ENCODE measurements at places on chromosomes 13 and 19.
A peak's percentile ranks its signal among the peaks of the same experiment; 100 is the strongest.

DNA sequence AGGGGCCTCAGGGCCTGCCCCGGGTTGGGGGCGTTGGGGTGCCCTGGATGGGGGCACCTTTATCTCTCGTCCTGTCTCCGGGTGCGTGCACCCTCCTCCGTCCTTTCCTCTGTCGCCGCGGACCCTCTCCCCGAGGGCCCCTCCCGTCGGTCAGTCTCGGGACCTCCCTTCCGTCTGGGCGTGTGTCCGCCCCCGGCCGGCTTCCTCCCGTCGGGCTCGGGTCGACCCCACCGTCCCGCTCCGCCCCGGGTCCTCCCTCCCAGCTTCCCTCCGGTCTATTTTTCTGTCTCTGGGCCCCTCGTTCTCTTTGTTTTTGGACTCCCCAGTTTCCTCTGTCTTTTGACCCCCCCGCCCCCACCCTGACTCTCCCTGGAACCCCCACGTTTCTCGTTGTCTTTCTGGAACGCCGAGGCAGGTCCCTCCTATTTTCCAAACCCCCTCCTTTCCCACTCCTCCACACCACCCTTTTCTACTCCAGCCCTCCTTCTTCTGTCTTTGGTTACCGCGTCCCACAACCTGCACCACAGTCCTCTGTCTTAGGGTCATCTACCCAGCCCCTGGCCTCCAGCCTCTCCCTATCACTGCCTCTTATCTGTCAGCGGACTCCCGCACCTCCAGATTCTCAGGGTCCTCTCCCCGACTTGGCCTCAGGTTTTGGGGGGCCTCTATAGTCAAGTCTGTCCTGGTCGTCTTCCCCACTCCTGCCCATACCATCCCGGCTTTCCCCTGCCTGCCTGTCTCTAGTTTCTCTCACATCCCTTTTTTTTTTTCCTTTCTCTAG lies 757 bp downstream of the EGLN2 start:
- DNase-seq = no peak

- DNase-seq = peak; percentile 77
Measured at GRCh38 chr13:102800145-102801041, 1.5 kb downstream of the BIVM start.

GRCh38 chr19:40273469-40274360 lies 11.4 kb downstream of the AKT2 start:
- no peak for DNase-seq

DNA sequence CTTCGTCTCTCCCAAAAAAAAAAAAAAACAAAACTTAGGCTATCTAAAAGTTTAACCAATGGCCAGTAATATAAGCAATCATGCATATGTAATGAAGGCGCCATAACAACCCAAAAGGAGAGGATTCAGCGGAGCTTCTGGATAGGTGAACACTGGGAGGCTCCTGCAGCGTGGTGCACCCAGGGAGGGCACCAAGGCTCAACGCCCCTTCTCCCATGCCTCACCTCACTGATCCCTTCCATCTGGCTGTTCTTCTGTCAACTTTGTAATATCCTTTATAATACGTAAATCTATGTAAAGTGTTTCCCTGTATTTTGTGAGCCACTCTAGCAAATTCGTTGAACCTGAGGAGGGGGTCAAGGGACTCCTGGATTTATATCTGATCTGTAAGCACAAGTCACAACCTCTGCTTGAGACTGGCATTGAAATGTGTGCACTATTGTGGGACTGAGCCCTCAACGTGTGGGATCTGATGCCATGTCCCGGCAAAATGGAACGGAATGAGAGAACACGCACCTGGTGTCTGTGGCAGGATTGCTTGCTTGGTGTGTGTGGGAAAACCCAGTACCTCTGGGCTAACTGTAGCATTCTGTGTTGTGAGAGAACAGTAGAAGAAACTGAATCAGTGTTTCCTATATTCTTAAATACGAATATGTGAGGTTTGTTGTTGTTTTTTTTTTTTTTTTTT lies 521 bp upstream of the ZNF665 start:
- DNase-seq = no peak

DNA sequence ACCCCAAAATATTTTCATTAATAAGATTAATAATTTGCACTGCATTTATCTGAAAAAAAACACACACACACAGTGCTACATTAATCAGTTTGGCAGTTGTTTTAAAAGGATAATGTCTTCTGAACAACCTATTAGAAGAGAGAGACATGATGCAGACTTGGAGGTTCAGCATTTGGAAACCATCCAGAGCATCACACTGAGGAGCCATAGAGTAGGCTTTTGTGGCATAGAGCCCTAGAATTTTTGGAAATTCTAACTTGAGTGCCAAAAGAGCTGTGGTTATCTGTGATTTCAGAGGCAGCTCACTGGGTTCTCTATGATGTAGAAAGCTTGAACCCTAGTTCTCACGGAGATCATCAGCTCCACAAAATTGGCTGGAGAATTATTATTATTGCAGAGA lies 90.2 kb downstream of the RFC3 start:
- no peak for DNase-seq

DNA sequence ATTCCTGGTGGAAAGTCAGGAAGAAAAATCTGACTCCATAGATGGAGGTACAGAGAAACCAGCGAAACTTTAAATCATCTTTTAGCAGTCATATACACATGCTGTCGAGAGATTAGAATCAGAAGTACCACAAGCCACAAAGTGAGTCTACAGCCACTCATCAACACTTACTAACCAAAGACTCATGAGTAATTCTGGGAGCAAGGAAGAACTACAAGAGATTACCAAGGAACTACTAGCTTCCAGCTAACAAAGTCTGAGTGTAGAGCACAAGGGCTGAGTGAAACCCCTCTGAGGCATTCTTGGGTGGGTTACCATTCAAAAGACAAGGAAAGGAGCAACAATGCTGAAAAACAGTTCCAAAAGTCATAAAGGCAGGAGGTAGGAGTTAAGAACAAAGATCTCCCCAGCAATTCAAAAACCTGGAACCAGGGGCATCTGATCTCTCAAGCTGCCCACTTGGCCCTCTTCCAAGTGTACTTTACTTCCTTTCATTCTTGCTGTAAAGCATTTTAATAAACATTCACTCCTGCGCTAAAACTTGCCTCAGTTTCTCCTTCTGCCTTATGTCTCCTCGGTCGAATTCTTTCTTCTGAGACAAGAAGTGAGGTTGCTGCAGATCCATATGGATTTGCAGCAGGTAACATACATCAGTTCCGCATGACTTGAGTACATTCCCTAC lies 13.0 kb downstream of the RBM26 start:
- DNase-seq = no peak

- no peak for DNase-seq
Measured at GRCh38 chr13:28744091-28744536, 25.3 kb upstream of the SLC46A3 start.

DNA sequence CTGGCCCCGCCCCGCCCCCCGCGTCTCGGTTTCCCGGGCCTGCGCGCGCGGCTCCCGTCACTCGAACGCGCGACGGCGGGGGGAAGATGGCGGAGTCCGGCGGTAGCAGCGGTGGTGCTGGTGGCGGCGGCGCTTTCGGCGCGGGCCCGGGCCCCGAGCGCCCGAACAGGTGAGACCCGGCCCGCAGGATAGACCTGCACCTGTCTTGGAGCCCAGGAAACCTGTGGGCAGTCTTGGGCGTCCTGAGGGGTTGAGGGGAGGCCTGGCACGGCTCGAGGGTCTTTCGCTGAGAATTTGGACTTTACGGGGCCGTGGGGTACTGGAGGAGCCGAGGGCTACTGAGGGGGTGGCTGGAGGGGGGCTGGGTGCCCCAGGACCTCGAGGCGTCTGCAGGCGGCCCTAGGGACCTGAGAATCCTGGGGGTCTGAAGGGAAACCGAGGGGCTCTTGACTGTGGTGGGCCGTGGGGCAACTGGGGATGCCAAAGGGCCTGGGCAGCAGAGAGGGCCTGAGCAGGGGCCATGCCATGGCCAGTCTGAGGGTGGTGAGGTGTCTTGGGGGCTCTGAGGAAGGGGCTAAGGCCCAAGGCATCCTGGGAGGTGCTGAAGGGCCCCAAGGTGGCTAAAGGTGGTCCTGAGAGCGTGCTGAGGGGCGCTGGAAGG lies at the start of gene KLHL26:
Gene KLHL26 (plus strand): TSS at position 60 of the 661 bp plus-strand sequence. CDS start 27 bp downstream, at position 87.
- no peak for DNase-seq

- DNase-seq = no peak
Measured at GRCh38 chr19:17861542-17862402, 2.1 kb downstream of the RPL18A start.

GRCh38 chr19:33532859-33533460 lies 11.4 kb upstream of the PEPD start:
- DNase-seq = no peak

DNA sequence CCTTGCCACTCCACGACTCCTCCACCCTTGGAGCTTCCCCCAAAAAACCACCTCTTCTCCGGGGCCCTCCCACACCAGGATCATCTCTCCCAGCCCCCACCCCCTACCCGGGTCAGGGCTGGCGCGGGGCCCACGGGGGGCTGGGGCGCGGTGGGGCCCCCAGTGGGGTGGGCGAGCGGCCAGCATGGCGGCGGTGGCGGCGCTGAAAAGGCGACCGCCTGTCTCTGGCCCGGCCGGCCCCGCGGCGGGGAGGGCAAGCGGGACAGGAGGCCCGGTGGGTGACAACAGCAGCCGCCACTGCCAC lies 850 bp downstream of the DYRK1B start:
- DNase-seq = no peak

- DNase-seq = no peak
Measured at GRCh38 chr13:103965506-103966243, 899.5 kb upstream of the SLC10A2 start.

- DNase-seq = no peak
Measured at GRCh38 chr13:95703576-95703975, 26.6 kb downstream of the DNAJC3 start.

DNA sequence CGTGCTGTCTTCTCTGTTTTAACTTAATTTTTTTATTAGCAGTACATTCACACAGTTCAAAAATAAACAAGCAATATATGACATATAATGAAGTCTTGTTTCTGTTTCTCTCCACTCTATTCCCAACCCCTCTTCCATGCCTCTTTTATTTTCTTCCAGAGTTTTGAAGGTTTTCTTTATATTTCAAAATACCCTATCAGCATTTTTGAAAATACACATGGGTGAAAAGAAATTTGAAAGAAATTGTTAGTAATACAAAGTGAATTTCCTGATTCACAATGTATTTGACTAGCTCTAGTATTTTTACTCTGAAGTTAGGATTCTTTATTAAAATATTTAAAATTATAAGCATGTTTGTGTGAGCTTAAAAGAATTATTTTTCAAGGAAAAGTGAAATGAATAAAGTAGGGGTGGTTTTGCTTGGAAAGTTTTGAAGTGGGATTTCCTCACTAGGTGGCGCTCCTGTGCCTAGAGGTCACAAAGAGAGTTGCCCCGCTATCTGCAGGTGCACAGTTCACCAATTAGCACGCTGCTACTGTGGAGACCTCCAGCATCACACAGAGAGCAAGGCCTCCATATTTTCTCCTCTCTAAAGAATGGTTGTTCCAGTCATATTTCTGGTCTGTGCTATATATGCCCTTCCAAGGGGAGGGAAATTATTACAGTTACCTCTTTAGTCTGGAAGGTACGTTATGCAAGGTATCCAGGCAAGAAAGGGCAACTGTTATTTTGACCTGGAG lies 37.6 kb downstream of the SOX21 start:
- DNase-seq = no peak

GRCh38 chr19:13670846-13671245 lies 93.5 kb upstream of the MRI1 start:
- DNase-seq = no peak

DNA sequence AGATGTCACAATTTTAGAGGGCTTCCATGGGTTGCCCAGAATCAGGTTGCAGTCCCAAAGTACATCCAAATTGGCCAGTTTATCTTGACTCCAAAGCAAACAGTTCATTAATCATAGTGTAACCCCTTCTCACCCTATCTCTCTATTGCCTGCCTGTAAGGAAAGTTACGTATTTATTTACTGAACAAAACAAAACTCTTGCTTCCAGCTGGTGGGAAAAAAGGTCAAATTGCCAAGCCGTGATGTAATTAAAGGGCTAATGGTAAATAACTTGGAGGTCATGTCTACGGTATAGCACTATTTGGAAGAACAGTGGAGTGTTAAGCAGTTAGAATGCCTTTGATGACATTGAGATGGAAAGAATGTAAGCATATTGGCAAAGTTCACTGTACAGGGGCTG lies 214.0 kb downstream of the DLEU7 start:
- no peak for DNase-seq

GRCh38 chr13:41416276-41416675 lies 41.1 kb upstream of the RGCC start:
- no peak for DNase-seq

DNA sequence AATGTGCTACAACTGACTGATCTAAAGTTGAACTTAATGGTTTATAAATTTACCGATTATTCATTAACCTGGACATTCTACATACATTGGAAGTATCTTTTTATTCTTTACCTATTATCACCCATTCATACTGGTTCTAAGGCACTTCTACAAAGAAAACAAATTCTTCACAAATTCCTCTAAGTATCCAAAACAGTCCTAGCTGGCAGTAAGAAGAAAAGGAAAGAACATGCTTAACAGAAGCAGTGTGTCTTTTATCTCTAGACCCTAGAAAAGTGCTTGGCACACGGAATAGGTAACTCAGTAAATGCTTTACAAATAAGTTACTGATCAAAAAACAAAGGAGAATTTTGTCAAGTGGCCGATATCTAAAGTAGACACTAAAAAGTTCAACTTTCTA lies 32.8 kb downstream of the TSC22D1 start:
- DNase-seq = no peak

- DNase-seq = no peak
Measured at GRCh38 chr19:39296055-39296645, at the start of gene IFNL1. Gene IFNL1, plus strand, starts transcription at chr19:39296407. Its CDS starts 15 bp downstream, at chr19:39296422.

- DNase-seq = no peak
Measured at GRCh38 chr19:16385821-16386220, 61.2 kb downstream of the KLF2 start.

DNA sequence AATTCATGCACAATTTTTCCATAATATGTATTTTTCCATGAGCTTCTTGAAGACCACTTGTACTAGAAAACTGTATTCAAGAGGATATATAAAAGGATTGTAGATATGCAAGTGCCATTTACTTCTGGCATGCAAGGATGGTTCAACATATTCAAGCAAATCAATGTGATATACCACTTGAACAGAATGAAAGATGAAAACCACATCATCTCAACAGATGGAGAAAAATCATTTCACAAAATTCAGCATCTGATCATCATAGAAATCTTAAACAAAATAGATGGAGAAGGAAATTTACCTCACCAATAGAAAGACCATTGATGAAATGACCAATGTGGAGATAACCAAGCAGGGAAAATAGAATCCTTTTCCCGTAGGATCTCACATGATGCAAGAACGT lies 5.1 kb upstream of the ZNF816 start:
- DNase-seq = no peak

- peak; percentile 66 for DNase-seq
Measured at GRCh38 chr13:42405665-42406390, 133.9 kb downstream of the AKAP11 start.

All from stimulated activated CD8-positive, alpha-beta memory T cell treated with anti-CD3 and anti-CD28 coated beads, Interleukin-15, amount 100 ng/mL, for 48 hours (primary cell).